Fibroblast of skin of scalp (primary cell): ENCODE measurements at places on chromosomes 7 and 10.

DNA sequence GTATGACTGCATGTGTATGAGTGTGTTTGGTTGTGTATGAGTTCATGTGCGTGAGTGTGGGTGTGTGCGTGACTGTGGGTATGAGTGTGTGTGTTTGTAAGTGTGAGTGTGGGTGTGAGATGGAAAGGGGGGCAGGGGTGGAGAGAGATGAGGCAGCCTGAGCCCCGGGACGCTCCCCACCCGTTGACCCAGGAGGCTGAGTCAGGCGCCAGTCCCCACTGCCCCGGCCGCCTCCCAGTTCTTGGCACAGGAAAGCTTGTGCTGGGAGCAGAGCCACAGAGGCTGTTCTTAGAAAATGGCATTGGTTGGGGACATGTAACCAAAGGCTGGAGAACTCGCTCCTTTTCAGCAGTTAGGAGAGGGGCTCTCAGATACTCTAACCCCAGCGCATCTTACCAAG is 27.8 kb upstream of the NUB1 start:
- DNase-seq, result peak; percentile 11

GRCh38 chr7:51376420-51377092 is 59.9 kb upstream of the COBL start:
- peak; percentile 42 for DNase-seq

DNA sequence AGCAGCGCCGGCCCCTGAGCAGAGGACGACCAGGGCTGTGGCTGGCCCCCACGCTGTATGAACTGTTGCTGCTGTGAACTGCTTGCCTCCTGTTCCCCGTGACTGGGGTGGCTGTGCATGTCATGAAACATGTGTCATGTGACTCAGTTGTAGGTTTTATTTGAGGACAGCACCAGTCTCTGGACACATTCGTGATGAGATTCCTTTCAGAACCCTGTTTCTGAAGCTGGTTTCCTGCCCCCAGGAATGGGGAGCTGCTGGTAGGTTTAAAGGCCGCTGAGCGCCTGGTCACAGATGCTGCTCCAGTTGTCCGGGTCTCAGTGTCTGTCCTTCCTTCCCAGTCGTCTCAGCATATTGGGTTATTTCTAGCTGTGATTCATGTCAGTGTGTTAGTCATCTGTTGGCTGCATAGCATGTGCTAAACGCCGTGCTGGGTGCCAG is 79.1 kb upstream of the PPIF start:
- peak; percentile 58 for DNase-seq

DNA sequence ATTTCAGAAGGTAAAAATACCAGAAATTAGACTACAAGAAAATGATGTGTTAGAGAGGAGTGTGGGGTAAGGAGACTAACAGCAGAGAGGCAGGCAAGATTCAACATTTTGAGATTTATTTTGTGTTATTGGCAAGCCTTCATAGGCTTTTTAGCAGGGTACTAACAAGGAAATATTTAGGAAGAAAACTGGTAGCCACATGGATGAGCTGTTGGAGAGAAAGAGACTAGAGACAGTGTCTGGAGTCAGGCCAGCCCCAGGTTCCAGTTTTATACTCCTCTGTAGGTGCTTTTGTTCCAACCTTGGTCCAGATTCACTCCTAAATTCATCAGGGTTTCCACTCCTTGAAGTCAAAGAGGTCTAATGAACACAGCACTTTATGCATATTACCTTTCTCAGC is 41.1 kb downstream of the GPRIN2 start:
- DNase-seq, result no peak

DNA sequence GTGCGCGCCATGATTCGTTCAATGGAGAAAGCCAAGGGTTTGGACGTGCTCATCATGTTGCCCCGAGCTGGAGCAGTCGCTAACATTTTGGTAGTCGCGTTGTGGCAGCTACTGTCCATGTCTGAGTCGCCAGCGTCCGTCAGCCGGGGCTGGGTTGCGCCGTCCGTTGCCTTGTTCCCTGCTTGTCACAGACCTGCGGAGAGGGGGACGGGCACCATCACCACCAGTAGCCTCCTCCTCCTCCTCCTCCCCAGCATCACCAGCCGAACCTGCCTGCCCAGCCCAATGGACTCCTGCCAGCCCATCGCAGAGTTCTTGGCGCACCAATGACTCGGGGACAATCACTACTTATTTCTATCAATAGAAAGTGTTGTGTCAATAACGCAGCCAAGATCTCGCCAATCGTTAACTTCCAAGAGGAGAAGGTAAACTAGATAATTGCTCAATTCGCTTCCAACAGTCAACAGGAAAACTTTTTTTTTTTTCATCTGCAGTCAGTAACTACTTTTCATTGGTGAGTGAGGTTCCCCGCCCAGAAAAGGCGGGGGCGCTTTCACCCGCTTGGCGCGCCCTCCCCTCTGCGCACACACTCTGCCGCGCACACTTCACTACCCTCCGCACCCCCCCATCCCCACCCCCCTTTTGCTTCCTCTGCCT is at the start of gene FEZF1:
Gene FEZF1, minus strand, starts transcription at position 432 of the 657 bp plus-strand sequence. Its CDS starts 313 bp downstream, at position 119.
- no peak for DNase-seq

GRCh38 chr7:133633055-133633454 is 380.2 kb downstream of the EXOC4 start:
- no peak for DNase-seq

DNA sequence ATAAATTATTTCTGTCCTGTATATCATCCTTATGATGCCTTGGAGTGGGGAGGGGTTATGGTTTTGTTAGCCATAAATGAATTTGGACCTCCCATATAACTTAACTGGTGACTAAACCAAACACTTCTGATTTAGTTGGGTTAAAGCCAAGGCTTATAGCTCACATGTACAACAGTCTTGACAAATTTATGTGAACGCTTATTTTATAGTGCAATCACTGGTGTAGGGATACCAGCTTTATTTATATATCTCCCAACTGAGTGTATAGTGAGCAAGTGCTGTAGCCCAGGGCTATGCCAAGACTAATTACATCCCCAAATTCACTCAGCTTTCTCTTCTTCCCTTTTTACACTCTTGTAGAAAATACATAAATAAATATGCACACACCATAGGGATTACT is 956.2 kb downstream of the SORCS3 start:
- no peak for DNase-seq

- DNase-seq, result peak; percentile 69
Observed at GRCh38 chr7:104971290-104972071, 42.5 kb upstream of the KMT2E start.

- DNase-seq, result no peak
Observed at GRCh38 chr10:48378675-48379074, 72.2 kb downstream of the MAPK8 start.

DNA sequence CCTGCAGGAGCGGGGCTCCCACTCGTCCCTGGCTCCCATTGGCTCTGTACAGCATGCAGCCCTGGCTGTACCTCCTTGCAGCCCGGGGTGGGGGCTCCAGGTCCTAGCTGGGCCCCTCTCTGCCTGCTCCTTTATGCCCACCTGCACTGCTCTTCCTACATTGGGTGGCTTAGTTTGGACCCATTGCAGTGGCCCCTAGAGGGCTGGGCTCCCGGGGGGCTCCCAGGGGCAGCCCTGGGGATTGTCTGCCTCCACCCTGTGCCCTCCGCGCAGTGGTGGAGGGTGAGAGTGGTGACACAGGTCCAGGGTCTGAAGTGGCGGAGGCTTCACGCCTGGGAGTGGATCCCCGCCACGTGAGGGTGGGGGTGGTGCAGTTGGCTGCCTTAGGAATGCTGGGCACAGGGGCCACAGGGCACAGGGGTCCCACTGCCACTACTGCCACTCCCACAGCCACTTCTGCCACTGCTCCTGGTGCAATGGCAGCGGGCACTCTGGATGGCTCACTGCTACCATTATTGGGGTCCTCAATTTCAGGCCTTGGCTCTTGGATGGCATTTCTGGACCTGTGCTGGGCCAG is 177.1 kb downstream of the ARL4A start:
- no peak for DNase-seq

- peak; percentile 9 for DNase-seq
Observed at GRCh38 chr10:125201108-125201524, 40.8 kb upstream of the CTBP2 start.

- no peak for DNase-seq
Observed at GRCh38 chr7:108810756-108811385, 241.2 kb downstream of the DNAJB9 start.

DNA sequence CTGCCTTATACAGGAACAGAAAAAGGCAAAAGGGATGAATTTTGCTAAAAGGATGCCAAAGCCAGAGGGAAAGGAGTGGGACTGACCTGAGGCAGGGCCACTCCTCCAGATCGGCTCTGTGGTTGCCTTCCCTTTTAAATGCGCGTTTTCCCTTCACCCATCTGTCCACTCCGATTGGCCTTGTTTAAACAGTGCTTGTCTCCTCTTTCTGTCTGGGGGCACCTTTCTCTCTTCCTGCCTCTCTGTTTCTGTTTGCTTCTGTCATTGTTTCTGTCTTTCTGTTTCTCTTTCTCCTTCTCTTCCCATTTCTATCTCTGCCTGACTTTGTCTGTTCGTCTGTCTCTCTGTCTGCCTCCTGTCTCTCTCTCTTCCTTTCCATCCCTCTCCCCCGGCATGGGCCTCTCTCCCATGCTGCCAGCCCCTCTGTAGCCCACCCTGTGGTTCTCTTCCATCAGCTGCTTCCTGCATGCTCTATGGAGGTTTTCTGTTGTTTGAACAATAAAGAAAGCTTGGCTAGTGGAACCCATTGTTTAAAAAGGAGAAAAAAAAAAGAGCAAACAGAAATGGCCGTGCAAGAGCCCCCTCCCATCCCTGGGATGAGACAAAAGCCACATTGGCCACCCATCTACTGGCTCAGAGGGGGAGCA is 29.5 kb upstream of the HSPB1 start:
- no peak for DNase-seq

DNA sequence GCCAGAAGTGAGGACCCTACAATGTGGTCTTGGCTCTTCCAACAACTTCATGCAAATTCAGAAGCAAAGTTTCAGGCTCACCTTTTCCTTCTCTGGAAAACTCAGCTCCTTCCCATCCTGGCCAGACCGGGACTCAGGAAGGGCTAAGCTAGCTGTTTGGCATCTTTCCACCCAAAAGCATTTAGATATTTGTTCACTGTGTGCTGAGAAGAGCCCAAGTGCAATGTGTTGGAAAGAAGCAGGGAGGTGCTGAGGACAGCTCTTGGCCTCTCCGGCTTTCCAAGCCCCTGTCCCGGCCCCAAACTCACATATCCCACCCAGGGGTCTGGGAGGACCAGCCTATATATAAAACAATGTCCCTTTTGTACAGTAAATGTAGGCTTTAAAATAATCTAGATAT is 44.5 kb downstream of the MKI67 start:
- no peak for DNase-seq

DNA sequence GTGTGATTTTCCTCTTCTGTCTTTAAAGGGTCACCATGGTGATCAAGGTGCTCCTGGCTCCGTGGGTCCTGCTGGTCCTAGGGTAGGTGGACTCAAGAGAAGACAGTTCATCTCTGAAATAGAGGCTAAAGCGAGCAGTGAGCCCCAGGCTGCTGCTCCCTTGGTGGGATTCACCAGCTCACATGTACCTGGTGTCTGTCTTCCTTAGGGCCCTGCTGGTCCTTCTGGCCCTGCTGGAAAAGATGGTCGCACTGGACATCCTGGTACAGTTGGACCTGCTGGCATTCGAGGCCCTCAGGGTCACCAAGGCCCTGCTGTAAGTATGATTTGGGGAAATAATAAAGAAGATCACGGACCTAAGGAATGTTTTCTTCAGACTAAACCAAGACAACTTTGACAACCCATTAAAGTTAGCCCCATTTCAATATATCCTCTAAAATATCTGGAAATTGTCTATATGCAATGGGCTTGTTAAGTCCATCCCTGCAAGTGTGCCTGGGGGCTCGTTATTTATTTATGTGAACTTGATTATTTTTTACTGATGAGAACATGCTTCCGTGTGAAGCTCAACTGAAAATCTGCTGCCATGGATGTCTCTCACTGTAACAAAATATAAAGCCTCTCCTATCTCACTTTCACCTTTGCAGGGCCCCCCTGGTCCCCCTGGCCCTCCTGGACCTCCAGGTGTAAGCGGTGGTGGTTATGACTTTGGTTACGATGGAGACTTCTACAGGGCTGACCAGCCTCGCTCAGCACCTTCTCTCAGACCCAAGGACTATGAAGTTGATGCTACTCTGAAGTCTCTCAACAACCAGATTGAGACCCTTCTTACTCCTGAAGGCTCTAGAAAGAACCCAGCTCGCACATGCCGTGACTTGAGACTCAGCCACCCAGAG is 32.5 kb downstream of the COL1A2 start:
- peak; percentile 53 for DNase-seq

GRCh38 chr10:32149252-32149955 is 93.2 kb upstream of the KIF5B start:
- DNase-seq, result peak; percentile 74
